ENCODE measurements at places on chromosomes 2 and 18. TPM values are rescaled to one million over a fixed set of nuclear protein-coding genes. Genes with fewer than 3 reads are reported as not detected.

GKN1 gene
- total RNA-seq, result 0.94 TPM

RBMS1 gene
- total RNA-seq, result 46.0 TPM

DNAJC10 gene
- 77.5 TPM for total RNA-seq

INHBB gene
- total RNA-seq, result 23.3 TPM

C1QL2 gene
- total RNA-seq, result 0.48 TPM

Data from A549 treated with Hydrocortisone at 1 μM for 4 hours (cell line).